ENCODE measurements at places on chromosomes 4 and X.

- peak; percentile 56 for DNase-seq
These were observed 138.3 kb downstream of the AREG start for GRCh38 chr4:74583089-74583700.

GRCh38 chr4:35982318-35982717, 262.0 kb downstream of the ARAP2 start:
- no peak for DNase-seq

- no peak for DNase-seq
These were observed 24.4 kb upstream of the MAP3K15 start for GRCh38 chrX:19539665-19540064.

DNA sequence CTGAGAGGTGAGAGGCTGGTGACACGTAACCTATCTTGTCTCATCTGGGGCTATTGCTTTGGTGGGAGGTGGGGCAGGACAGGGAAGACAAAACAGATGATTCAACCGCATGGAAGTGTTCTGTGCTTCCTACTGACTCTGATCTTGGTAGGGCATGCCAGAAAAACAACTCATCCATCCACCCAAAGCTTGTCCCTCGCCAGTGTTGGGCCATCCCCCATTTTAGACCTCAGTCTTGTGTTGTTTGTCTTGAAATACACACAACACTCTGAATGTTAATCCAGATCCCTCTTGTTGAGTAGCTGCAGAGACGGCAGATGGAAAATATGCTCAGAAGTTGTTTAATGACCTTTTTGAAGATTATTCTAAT, 377 bp downstream of the CHRNA9 start:
- peak; percentile 60 for DNase-seq

- no peak for DNase-seq
These were observed 19.6 kb upstream of the KDM5C start for GRCh38 chrX:53244610-53245009.
